ENCODE measurements at places on chromosomes 1 and 21.
A peak's percentile ranks its signal among the peaks of the same experiment; 100 is the strongest.

DNA sequence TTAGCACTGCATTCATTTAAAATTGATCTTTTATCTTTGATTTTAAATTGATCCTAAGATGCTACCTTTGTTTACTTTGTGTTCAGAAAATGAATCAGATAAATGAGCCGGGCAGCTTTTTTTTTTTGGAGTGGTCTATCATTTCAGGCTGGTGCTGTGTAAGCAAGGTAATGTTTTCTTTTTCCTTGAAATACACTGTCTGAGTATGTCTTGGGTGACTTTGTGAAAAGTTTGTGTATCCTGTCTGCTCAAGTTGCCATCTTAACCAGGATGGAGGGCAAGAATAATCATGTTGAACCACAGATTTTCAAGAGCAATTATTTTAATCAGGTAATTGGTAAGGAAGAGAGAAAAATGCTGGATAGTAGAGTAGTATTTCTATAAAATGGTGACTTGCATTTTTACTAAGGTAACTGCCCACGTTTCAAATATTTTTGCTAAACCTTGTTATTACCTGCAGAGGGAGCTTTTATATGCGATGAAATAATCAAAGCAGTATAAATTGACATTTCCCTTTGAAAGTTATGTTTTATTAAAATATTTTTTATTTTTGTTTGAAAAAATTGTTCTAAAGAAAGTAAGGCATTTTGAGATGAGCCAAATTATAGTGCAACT is 11.1 kb downstream of the ADGRL2 start:
- no peak for DNase-seq

DNA sequence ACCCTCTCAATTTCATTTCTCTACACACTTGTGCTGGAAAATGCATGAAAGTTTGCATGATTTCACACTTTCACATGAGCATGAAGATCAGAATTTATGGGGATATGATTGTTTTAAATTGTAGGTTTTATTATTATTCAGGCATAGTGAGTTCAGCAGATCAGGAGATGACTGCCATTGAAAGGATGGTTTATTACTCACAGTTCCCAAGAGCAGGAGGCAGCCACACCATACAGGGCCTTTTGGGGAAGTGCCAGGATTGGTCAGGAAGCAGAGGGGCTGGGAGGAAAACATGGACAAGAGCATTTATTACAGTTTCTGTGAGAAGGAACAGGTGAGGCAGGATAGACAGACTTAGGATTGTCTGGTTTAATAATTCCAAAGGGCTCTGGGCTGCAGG is 114.6 kb upstream of the KCNJ15 start:
- no peak for DNase-seq

DNA sequence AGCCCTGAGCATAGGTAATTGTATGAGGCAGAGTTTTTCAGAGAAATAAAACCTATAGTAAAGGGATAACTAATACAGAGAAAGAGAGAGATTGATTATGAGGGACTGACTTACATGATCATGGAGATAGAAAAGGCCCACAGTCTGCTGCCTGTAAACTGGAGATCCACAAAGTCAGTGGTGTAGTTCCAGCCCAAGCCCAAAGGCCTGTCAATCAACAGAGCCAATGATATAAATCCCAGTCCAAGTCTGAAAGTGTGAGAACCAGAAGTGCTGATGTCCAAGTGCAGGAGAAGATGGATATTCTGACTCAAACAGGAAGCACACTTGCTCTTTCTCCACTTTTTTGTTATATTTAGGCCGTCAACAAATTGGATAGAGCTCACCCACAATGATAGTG is 340.1 kb upstream of the RGS18 start:
- DNase-seq: no peak

GRCh38 chr1:225778337-225778669 is 677 bp downstream of the SRP9 start:
- no peak for DNase-seq

DNA sequence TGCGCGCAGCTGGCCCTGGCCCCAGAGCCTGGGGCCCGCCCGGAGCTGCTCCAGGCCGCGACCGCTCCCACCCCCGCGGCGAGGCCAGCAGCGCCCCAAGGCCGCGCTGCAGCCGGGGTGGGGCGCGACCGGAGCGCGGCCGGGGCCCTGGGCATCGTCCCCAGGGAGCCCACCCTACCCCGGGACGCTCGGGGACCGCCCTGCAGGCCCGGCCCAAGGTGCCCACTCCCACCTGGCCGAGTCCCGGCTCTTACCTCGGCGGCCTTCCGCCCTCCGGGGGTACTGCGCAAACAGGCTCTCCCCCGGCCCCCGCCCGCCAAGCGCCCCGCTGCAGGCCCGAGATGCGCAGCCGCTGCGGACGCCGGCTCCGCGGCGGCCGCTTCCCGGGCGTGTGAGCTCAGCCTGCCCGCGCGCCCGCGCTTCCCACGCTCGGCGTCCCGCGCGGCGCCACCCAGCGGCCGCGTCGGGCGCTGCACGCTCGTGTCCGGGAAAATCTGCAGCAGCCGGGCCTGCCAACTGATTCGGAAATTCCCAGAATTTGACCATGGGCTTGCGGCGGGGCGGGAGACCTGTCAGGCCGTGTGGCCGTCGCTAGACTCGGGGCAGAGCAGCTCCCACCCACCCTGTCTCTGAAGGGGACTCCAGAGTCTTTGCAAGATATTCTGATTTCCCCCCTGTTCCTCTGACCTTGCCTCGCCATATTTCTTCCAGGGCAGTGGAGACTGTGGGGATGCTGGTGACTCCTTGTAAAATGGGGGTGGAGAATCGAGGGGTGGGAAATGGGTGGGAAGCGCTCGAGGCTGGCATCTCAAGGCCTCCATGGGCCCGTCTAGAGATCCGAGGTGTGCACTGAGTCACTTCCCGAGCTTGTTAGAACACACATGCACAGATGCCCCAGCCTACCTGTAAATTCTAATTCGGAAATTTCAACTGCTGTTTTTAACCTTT is 41.9 kb downstream of the CD34 start:
- DNase-seq: peak; percentile 91

- no peak for DNase-seq
These were observed 35.4 kb downstream of the RGS4 start for GRCh38 chr1:163104385-163105099.

DNA sequence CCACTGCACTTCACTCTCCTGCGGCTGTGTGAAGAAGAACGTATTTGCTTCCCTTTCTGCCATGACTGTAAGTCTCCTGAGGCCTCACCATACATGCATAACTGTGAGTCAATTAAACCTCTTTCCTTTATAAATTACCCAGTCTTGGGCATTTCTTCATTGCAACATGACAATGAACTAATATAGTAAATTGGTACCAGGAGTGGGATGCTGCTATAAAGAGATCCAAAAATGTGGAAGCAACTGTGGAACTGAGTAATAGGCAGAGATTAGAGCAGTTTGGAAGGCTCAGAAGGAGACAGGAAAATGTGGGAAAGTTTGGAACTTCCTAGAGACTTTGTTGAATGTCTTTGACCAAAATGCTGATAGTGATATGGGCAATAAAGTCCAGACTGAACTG is 1907.9 kb downstream of the MRPL39 start:
- DNase-seq: no peak

DNA sequence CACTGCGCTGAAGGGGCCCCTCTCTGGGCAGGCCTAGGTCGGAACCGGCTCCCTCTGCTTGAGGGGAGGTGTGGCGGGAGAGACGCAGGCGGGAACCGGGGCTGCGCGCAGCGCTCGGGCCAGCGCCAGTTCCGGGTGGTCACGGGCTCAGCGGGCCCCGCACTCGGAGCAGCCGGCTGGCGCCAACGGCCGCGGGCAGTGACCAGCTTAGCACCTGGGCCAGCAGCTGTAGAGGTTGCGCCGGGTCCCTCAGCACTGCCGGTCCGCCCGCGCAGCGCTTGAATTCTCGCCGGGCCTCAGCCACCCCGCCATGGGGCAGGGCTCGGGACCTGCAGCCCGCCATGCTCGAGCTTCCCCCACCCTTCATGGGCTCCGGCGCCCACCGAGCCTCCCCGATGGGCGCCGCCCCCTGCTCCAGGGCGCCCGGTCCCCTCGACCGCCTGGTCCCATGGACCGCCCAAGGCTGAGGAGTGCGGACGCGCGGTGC is 254.6 kb downstream of the COL11A1 start:
- DNase-seq: no peak

- DNase-seq: no peak
These were observed 1.0 kb upstream of the PERM1 start for GRCh38 chr1:982765-983436.

- no peak for DNase-seq
These were observed 46.2 kb downstream of the L1TD1 start for GRCh38 chr1:62240651-62241370.

GRCh38 chr1:173084292-173084691 is 33.6 kb upstream of the TNFSF18 start:
- DNase-seq: no peak

- no peak for DNase-seq
These were observed 640.9 kb downstream of the NPHP4 start for GRCh38 chr1:5351366-5351765.

- no peak for DNase-seq
These were observed 67.2 kb downstream of the CD46 start for GRCh38 chr1:207818971-207819451.

DNA sequence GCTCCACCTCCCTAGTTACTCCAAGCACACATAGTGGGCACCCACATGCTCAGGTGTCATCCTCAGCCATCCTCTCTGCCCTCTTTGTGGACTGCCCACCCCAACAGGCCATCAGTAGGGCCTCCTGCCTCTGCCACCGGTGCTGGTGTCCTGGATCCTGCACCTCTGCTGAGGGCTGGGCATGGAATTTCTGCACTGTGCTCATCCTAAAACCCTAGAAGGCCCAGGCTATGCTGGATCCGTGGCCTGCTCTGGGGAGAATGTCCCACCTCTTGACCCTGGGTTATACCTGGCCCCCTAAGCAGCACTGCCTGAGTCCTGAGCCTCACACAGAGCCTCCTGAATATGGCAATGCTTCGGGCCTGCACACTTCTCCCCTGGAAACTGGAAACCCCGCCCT is 318.3 kb downstream of the MATN1 start:
- no peak for DNase-seq

DNA sequence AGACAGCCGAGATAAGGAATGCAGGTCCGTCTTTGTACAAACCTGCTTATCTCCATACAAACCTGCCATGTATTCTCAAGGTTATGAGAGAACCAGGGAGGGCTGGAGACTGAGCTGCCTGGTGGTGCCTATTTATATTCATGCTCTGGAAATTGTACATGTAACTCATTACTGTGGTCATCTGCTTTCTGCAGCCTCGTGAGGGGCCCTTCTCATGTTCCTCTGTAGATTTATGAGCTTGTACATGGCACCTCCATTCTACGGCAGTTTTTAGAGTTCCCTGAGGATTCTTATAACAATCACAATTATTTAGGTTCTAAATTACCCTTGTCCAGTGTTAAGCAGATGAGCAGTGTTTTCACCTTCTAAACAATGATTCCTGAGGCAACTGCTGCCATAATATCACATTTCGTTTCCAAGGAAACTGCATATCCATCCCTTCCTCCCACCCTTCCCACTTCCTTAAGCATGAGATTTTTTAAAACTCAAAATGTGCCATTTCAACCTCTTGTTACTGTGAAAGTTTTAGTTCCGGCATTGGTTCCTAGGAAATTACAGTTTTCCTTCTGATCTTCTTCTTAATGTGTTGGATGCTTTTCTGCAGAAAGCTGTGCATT is 112.1 kb downstream of the ST6GALNAC3 start:
- no peak for DNase-seq

DNA sequence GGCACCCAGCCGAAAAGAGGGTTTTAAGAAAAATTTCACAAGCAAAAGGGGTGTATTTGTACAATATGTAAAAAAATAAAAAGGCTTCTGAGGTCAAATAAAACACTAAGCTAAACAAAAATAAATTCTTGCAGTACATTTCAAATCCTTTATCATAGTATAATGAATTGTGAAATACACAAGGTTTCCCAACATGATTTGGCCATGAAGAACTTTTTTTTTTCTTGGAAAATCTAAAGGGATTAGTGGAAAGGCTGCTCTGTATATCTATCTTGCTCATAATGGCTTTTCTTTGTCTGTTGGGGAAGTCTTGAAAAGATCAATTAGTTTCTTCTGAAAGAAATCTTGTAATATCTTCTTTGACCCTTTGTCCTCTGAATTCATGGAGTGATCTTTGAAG is 593.4 kb downstream of the PLPP3 start:
- no peak for DNase-seq

GRCh38 chr1:156081917-156082308 is 352 bp downstream of the MEX3A start:
- DNase-seq: no peak

GRCh38 chr21:38958323-38958705 is 152.6 kb downstream of the ETS2 start:
- DNase-seq: no peak

DNA sequence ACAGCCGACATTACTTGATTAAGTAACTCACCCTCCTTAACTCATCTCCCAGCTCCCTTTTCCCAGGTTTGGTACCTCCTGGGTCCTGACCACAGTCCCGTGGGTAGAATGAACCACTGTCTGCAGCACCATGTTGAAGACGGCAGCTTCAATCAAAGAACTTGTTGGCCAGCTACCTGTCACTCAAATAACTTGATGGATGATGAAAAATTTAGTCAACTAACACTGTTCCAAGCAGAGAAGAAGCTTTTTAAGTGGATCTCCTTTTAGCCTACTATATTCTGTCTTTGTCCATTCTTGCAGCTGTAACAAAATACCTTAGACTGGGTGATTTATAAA is 138.4 kb upstream of the F3 start:
- no peak for DNase-seq

DNA sequence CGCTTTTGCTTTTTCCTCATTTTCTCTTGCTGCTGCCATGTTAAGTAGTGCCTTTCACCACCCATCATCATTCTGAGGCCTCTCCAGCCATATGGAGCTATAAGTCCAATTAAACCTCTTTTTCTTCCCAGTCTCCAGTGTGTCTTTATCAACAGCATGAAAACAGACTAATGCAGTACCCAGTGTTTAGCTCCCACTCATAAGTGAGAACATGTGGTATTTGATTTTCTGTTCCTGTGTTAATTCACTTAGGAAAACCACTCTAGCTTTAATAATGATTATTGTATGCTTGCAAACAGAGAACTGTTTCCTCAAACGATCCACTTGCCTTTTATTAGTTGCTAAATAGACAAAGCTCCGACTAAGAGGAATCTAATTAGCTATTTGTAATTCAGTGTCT is 43.3 kb downstream of the IL23R start:
- DNase-seq: no peak

DNA sequence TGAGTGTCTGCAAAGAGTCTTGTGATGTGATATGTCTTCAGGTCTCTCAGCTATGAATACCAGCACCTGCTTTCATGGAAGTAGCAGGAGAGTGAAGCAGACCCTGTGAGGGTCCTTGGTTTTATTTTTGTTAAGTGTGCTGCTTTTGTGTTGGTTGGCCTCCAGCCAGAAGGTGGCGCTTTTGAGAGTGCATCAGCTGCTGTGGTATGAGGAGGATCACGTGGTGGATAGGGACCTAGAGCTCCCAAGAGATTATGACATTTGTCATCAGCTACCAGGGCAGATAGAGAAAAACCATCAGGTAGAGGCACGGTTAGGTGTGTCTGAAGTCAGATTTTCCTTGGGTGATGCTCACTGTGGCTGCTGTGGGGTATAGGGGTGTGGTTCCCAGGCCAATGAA is 1232.1 kb downstream of the MRPL39 start:
- peak; percentile 23 for DNase-seq

GRCh38 chr21:19026911-19027310 is 623.3 kb upstream of the TMPRSS15 start:
- no peak for DNase-seq

GRCh38 chr21:34598931-34599400 is 15.9 kb downstream of the RCAN1 start:
- DNase-seq: no peak

- DNase-seq: no peak
These were observed 9.1 kb downstream of the SWT1 start for GRCh38 chr1:185166106-185166505.

Measured in suppressor macrophage treated with lipopolysaccharide for 4 hours (primary cell).